ENCODE measurements at places on chromosomes 6 and 20.

GRCh38 chr6:127177923-127178231 lies 59.4 kb downstream of the RSPO3 start:
- DNase-seq, result no peak

- no peak for DNase-seq
Observed at GRCh38 chr6:17267566-17267965, 13.6 kb upstream of the RBM24 start.

DNA sequence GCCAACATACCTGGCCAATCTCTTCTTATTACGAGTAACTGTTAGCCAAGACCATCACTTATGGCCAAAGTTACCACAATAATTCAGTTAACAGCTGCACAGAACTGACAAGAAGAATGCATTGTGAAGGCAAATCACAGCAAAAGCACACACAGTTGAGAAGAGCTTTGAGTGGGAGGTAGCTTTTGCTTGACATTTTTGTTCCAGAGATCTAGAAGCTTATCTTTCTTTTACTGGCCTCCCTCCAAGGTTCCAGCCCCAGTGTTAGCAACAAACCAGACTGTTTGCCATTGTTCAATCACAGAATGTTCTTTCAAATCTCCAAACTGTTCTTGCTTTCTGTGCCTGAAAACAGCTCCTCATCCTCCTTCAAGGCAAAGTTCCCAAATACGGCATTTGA lies 35.9 kb upstream of the IRAK1BP1 start:
- DNase-seq, result no peak

- DNase-seq, result no peak
Observed at GRCh38 chr20:63246490-63247288, 7.6 kb downstream of the NKAIN4 start.

GRCh38 chr6:101146389-101146788 lies 247.1 kb upstream of the GRIK2 start:
- no peak for DNase-seq

DNA sequence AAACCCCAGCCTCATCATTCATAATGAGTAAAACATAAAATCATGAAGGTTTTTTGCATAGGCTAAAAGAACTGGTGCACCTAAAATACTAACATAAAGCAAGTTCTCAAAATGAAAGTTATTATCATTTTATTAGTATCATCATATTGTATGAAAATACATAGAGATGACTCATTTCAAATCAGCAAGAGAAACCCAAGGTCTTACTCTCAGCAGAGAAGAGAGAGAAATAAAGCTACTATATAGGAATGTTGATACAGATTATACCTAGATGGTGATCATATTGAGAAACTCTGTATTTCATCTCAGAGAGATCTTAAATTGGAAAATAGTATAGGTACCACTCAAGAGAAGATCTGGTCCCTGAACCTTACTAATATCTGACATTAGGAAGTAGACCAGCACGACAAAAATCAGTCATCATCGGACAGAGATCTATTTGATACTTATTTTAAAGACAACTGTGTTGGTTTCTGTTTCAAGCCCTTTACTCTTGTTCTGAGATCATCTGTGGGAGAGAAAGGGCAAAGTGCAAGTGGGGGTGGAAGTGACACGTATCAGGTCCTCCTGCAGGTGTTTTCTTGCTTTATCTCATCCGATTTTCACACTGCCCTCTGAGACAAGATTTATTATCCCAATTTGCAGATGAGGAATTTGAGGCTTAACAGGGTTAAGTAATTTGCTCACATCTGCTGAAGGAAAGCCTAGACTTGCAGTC lies 532.3 kb downstream of the MAFB start:
- DNase-seq, result no peak

- peak; percentile 71 for DNase-seq
Observed at GRCh38 chr6:26304797-26305640, 60.0 kb upstream of the BTN3A2 start.

- no peak for DNase-seq
Observed at GRCh38 chr6:16132909-16133308, 4.0 kb downstream of the MYLIP start.

DNA sequence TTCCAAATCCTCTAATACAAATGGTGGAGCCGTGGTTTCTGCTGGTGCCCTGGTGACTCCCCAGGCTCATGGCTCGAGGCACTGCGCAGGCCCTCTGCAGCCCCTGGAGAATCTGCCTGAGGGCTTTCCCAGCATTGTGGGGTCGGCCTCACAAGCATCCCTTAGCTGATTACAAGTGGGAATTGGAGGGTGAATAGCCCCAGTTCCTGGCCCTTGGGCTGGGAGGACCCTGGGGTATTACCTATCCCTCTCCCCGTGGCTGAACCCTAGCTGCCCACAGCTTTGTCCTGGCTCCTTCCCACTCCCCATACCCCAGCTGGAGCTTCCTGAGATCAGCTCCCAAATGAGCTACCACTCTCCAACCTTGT lies 212.2 kb upstream of the CST7 start:
- no peak for DNase-seq

DNA sequence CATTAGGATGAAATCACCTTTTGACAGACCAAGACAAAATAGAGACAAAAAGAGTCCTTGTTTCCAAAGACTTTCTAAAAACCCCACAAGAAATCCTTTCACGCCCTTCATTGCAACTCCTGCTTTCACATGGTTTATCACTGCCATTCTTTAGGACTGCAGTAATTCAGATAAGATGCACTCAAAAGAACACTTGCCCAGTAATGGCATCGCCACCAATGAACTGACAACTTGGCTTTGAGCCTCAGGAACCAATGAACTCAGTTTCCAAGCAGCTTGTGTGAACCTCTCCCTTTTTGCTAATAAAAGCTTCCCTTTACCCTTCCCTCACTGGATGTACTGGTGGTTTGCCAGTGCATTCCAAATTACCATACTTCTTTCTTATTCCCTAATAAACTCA lies 21.8 kb downstream of the OSTM1 start:
- no peak for DNase-seq

DNA sequence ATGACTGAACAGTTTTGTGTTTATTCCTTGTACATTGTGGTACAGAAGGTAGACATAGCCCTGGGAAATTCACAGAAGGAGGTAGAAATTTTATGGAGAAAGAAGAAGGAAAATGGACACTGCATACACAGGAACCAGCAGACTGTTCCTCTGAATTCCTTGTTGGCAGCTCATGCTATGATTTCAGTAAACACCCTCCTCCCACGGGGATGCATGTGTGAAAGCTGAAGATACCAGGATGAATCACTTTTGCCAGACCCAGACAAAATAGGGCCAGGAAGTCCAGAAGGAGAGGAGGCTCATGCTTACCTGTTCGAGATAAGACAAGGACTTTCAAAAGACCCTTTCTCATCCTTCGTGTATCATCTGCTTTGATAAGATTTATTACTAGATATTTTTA lies 110.3 kb upstream of the GGTLC1 start:
- no peak for DNase-seq

- DNase-seq, result no peak
Observed at GRCh38 chr20:10863337-10864060, 189.7 kb upstream of the JAG1 start.

DNA sequence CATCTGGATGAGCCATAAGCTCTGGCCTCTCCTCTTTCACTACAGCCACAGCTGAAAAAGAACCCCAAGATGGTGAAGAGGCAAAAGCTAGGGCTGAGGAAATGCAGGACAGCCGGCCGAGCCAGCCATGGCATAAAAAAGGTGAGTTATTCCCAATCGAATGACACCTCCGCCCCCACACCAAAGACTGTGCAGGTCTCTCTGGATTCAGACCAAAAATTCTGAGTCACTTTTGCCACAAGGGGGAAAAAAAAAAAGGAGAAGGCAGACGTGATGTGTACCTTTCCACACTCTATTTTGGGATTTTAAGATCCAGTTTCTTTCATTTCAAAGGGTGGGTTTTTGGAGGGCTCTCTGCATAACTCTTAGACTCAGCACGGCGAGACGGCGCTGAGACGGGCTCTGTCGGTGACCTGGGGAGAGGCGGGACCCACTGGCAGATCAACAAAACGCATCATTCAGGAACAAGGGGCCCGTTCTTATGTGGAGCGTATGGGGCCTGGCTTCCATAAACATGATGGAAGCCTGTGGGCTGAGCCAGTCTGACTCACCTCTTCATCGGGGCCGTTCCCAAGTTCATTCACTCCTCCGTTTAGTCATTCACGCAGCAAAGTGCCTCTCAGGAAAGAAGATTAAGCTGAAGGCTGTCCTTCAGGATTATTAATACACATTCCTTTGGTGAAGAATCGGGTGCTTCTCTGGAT lies 54.8 kb downstream of the NFATC2 start:
- DNase-seq, result no peak

- DNase-seq, result no peak
Observed at GRCh38 chr6:155325700-155326516, 11.6 kb upstream of the TFB1M start.

- no peak for DNase-seq
Observed at GRCh38 chr20:63577317-63577894, 3.4 kb upstream of the HELZ2 start.

GRCh38 chr6:138856654-138857053 lies 60.8 kb downstream of the ECT2L start:
- DNase-seq, result no peak

GRCh38 chr6:129680633-129681032 lies 29.3 kb downstream of the ARHGAP18 start:
- no peak for DNase-seq

All from activated CD4-positive, alpha-beta T cell treated with anti-CD3 and anti-CD28 coated beads, Interleukin-2, amount 50 U/mL, for 4 hours (primary cell).